Globus pallidus (tissue), 1 donor: ENCODE measurements at places on chromosomes 2 and 18.
A peak's percentile ranks its signal among the peaks of the same experiment; 100 is the strongest.

- DNase-seq, result no peak
These were observed 21.9 kb downstream of the METTL8 start for GRCh38 chr2:171411791-171412483.

DNA sequence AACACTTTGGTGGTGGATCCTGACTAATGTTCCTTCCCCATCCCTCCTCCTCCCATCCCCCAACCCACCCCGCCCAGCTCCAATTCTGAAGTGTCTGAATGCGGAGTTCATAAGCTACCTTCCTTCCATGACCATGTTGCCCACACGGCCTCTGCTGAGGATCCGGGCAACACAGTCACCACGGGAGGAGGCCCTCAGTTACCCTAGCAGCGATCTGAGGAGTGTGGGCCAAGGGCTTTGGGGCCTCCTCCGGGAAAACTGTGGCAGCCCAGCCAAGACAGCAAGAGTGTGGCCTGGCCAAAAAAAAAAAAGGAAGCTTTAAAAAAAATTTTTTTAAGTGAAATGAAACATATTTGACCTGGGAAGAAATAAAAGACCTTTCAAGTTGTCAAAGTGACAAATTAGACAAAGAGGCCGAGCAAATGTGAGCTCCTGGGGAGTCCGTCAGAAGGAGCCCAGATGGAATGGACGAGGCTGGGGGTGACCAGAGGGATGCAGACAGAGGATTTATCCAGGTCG, 169.0 kb upstream of the PKDCC start:
- DNase-seq, result peak; percentile 22

- peak; percentile 29 for DNase-seq
These were observed 286.8 kb downstream of the MYCN start for GRCh38 chr2:16226943-16227664.

DNA sequence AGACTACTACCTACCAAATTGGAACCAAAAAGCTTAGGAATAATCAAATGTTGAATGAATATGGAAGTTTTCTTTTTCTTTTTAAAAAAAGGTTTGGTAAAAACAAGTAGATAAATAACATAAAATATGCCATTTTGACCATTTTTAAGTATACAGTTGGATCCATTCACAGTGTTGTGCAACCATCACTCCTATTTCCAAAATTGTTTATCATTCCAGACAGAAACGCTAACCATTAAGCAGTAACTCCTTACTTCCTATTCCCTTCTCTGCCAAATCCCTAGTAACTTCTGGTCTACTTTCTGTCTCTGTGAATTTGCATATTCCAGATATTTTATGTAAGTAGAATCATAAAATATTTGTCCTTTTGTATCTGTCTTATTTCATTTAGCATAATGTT, 39.8 kb downstream of the CD302 start:
- no peak for DNase-seq

GRCh38 chr2:149068996-149069888, 30.7 kb downstream of the LYPD6B start:
- no peak for DNase-seq

DNA sequence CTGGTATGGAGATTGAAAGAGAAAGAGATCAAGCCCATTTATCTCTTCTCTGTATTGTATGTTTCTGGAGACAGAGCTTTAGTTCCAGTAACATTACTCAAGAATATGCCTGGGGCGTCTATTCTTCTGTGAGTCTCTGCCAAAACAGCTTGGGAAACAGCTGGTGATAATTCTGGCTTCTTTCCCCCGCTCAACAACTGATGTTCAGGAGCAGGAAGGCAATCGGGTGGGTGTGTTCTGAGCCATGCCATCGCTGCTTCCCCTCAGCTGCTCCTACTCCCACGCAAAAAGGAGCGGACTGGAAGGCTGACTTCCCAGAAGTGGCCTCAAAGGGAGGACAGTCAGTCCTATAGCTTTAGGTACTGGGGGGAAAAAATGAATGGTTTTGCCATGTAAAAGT, 695.1 kb downstream of the PLCL1 start:
- no peak for DNase-seq

- no peak for DNase-seq
These were observed 130.1 kb downstream of the GCA start for GRCh38 chr2:162473986-162474385.

DNA sequence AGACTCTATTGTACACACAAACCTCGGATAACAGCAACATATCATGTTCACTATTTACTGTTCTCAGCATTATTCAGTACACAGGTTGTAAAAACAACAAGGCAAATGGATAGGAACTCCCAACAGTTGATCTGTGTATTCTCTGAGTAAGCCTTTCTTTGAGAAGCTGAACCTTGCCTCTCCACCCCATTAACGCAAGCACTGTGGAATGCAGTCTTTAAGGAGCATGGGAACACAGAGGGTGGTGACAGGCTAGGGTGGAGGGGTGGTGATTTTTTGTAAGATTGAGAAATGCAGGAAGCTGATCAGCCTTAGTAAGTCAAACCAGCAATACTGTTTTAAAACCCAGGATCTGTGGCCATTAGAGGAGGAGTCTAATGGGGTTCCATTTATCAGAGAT, 19.6 kb upstream of the SERPINB11 start:
- no peak for DNase-seq

- no peak for DNase-seq
These were observed 301.0 kb downstream of the STK39 start for GRCh38 chr2:167946441-167946841.

- DNase-seq, result no peak
These were observed 9.8 kb downstream of the STEAP3 start for GRCh38 chr2:119233326-119234020.

DNA sequence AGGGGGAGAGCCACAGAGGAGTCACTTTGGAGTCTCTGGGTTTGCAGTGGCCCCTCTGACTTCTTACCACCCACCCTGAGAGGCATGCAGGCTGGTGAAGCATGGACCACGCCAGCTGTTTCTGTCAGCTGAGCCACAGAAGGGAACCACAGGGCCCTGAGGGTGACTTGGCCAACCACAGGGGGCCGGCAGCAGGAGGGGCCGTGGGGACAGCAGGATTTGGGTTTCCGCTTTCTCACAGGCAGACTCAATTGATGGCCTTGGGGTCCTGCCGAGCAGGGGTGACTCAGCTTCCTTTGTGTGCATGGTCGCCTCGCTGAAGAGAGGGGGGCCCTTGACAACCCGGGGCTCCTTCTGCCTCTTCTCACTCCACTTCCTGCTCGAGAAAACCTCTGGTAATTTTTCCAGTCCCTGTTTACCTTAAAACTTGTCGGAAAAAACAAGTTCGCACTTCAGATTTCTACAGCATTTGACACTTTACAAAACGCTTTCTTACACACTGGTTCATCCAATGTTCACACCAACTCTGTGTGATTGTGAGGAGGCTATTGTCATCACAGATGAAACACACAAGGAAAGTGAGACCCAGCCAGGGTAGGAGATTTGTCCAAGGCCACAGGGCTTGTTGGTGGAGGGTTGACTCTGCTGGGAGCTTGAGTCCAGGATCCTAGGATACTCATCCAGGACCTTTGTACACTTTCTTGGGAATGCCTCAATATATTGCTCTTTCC, 311.2 kb downstream of the LPIN1 start:
- no peak for DNase-seq

GRCh38 chr18:45635893-45636509, 20.7 kb downstream of the SLC14A2 start:
- DNase-seq, result no peak

DNA sequence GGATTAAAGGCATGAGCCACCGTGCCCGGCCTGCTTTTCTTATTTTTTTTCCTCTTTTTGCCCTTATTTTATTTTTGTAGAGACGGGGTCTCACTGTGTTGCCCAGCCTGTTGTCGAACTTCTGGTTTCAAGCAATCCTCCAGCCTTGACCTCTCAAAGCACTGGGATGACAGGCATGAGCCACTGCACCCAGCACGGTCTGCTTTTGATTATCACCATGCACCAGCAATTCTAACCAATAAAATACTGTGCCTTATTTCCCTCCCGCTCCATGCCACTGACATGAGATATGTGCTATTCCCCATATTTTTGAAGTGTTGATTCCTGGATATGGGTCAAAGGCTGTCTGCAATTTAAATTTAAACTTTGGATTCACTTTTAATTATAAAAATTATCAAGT, 42.9 kb downstream of the ACYP2 start:
- no peak for DNase-seq

- no peak for DNase-seq
These were observed 1.4 kb upstream of the SIX3 start for GRCh38 chr2:44940049-44940494.

GRCh38 chr2:236535024-236535423, 34.6 kb upstream of the ACKR3 start:
- no peak for DNase-seq

- no peak for DNase-seq
These were observed 60.0 kb downstream of the NXPH2 start for GRCh38 chr2:138720035-138720838.

GRCh38 chr2:37630776-37631175, 40.7 kb downstream of the CDC42EP3 start:
- no peak for DNase-seq

DNA sequence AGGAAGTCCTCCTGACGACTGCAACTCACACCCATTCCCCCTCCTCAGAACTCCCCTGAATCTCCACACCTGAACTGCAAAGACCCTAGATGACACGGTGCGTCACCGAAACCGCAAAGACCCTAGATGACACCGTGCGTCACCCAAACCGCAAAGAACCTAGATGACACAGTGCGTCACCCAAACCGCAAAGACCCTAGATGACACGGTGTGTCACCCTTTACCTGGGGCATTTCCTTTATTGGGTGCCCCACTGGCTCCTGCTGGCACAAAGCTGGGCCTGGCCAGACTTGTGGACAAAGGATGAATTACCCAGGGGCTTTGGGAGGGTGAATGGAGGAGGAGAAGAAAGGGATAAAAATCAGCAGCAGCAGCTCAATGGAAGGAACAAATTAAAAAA, 123.8 kb downstream of the CELF4 start:
- DNase-seq, result no peak

DNA sequence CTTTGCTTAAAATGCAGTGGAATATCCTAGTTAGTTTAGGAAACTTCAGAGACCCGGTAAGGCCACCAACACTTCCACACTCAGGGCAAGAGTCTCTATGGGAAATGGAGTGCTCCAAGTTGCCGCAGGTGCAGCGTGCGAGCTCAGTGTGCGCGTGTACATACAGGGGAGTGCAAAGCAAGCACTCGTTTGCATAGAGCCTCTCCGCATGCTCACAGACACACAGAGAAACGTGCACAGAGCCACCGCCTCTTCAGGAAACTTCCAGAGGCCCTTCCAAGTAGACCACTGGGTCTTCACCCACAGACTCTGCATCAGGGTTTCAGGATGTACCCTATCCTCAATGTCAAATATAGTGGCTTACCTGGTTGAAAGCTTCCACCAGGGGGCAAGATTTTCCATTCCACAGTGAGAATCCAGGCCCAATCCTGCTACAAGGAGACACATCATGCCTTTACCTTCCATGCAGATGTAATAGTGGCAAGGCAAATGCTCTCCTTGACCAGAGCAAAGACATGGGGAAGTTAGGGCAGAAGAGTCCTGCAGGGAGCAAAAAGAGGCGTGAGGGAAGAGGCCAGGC, 513.0 kb upstream of the MYT1L start:
- no peak for DNase-seq

DNA sequence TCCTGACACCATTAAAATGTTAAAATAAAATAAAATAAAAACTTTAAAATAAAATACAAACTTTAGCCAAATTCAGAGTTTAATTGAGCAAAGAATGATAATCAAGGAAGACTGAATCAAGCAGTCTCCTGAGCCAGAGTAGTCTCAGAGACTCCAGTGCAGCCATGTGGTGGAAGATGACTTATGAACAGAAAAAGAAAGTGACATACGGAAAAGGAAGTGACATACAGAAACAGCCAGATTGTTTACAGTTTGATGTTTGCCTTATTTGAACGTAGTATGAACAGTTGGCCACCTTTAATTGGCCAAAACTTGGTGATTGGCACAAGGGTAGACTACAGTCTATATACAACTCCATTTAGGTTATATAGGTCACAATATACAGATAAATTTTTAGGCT, 787.2 kb downstream of the ADCYAP1 start:
- DNase-seq, result no peak

- DNase-seq, result no peak
These were observed 217.6 kb upstream of the FIGN start for GRCh38 chr2:163953390-163953907.

DNA sequence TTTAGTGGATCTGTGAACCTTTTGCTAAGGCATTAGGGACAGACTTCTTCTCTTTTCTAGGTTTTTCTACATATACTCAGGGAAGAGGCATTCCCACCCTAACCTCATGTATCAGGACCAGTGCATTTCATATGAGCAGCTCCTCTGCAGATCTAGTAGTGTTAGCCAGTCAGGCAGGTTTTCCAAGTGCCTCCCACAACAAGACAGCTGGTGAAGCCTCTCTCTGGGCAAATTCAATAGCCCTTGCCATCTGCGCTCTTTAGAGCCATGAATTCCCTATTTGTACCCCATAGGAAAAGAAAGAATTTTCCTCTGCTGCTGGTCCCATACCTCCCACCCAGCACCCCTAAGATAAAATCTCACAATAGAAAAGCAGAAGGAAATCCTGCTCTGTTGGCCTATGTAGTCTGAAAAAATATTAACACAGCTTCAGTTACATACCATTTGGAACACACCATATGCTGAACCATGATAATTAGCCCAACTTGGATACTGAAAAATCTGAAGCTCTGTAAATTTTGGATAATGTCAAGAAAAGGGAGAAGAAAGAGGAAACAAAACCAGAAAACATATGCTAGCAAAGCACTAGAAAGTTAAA, 1354.6 kb upstream of the NRXN1 start:
- no peak for DNase-seq

DNA sequence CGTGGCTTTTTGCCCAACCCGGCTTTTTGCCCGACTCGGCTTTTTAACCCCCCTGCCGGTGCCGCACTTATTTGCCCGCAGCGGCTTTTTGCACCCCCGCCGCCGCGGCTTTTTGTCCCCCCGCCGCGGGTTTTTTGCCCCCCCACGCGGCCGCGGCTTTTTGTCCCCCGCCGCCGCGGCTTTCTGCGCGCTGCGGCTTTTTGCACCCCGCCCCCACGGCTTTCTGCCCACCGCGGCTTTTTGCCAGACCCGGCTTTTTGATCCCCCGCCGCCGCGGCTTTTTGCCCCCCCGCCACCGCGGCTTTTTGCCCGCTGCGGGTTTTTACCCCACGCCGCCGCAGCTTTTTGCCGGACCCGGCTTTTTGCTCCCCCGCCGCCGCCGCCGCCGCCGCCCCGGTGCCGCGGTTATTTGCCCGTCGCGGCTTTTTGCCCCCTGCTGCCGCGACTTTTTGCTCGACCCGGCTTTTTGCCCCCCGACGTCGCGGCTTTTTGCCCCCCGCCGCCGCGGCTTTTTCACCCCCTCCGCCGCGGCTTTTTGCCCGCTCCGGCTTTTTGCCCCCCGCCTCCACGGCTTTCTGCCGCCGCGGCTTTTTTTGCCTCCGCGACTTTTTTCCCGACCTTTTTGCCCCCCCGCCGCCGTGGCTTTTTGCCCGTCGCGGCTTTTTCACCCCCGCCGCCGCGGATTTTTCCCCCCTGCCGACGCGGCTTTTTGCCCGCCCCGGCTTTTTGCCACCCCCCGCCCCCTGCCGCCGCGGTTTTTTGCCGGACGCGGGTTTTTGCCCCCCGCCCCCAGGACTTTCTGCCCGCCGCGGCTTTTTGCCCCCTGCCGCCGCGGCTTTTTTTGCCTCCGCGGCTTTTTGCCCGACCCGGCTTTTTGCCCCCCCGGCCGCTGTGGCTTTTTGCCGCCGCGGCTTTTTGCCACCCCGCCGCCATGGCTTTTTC, 2786.5 kb downstream of the RPIA start:
- DNase-seq, result no peak

GRCh38 chr2:222745836-222746559, 74.5 kb downstream of the MOGAT1 start:
- peak; percentile 63 for DNase-seq
